Dermis microvascular lymphatic vessel endothelial cell (primary cell): ENCODE measurements at places on chromosomes 13 and 19. TPM values are rescaled to one million over a fixed set of nuclear protein-coding genes. Genes with fewer than 3 reads are reported as not detected.

The OR7C1 gene
- total RNA-seq = not detected in 2 replicates

The IQCN gene
- 0.13 and 0.25 TPM in 2 replicates for total RNA-seq

The ATP4A gene
- total RNA-seq = not detected in 2 replicates

The LHB gene
- 0.89 TPM in 1 of 2 replicates, not detected in the other for total RNA-seq

The PVR gene
- 53.8 and 84.7 TPM in 2 replicates for total RNA-seq

The CD22 gene
- 0.13 and 0.38 TPM in 2 replicates for total RNA-seq

The ZNF729 gene
- total RNA-seq = not detected in 2 replicates

The CADM4 gene
- 9.2 and 22.9 TPM in 2 replicates for total RNA-seq

The CFAP97D2 gene
- total RNA-seq = not detected in 2 replicates

The CACNG8 gene
- total RNA-seq = 0.13 TPM in 2 replicates

The A1BG gene
- 4.3 and 5.4 TPM in 2 replicates for total RNA-seq

The RHPN2 gene
- 5.9 and 15.8 TPM in 2 replicates for total RNA-seq

The IGFL1 gene
- not detected in 2 replicates for total RNA-seq

The SLC10A2 gene
- not detected in 2 replicates for total RNA-seq

The GDF15 gene
- total RNA-seq = 74.8 and 238 TPM in 2 replicates

The IL12RB1 gene
- 0.13 TPM in 2 replicates for total RNA-seq

The ZNF792 gene
- total RNA-seq = 25.9 and 44.5 TPM in 2 replicates

The RFXAP gene
- total RNA-seq = 0.64 and 1.3 TPM in 2 replicates

The FUT3 gene
- total RNA-seq = not detected in 2 replicates

The AMH gene
- 0.64 and 1.8 TPM in 2 replicates for total RNA-seq

The SLC25A41 gene
- total RNA-seq = 0.13 TPM in 2 replicates

The NFILZ gene
- not detected in 2 replicates for total RNA-seq

The CRX gene
- not detected in 2 replicates for total RNA-seq

The CBY2 gene
- not detected in 2 replicates for total RNA-seq

The SLC8A2 gene
- total RNA-seq = not detected in 2 replicates

The KLHL1 gene
- not detected in 2 replicates for total RNA-seq

The S1PR2 gene
- total RNA-seq = 0.39 and 0.76 TPM in 2 replicates

The LYPD5 gene
- total RNA-seq = 0.13 and 0.39 TPM in 2 replicates

The NCR1 gene
- not detected in 2 replicates for total RNA-seq

The PPP1R37 gene
- total RNA-seq = 18.2 and 26.4 TPM in 2 replicates

The ZNF324B gene
- 6.0 and 7.6 TPM in 2 replicates for total RNA-seq

The USHBP1 gene
- total RNA-seq = 20.9 and 37.4 TPM in 2 replicates

The ZNF600 gene
- total RNA-seq = 3.3 and 3.9 TPM in 2 replicates

The NOTCH3 gene
- total RNA-seq = 0.13 and 0.89 TPM in 2 replicates

The LENG1 gene
- total RNA-seq = 4.4 TPM in 2 replicates

The ZNF665 gene
- total RNA-seq = 1.6 and 1.9 TPM in 2 replicates

The CYP4F11 gene
- total RNA-seq = not detected in 2 replicates

The NRTN gene
- total RNA-seq = 0.13 and 0.51 TPM in 2 replicates

The KLHL26 gene
- 1.4 and 2.9 TPM in 2 replicates for total RNA-seq

The CCDC122 gene
- total RNA-seq = 2.1 and 2.8 TPM in 2 replicates

The MCEMP1 gene
- not detected in 2 replicates for total RNA-seq

The SAMD1 gene
- total RNA-seq = 7.8 and 12.3 TPM in 2 replicates
